ENCODE measurements at places on chromosomes 1 and 21.

DNA sequence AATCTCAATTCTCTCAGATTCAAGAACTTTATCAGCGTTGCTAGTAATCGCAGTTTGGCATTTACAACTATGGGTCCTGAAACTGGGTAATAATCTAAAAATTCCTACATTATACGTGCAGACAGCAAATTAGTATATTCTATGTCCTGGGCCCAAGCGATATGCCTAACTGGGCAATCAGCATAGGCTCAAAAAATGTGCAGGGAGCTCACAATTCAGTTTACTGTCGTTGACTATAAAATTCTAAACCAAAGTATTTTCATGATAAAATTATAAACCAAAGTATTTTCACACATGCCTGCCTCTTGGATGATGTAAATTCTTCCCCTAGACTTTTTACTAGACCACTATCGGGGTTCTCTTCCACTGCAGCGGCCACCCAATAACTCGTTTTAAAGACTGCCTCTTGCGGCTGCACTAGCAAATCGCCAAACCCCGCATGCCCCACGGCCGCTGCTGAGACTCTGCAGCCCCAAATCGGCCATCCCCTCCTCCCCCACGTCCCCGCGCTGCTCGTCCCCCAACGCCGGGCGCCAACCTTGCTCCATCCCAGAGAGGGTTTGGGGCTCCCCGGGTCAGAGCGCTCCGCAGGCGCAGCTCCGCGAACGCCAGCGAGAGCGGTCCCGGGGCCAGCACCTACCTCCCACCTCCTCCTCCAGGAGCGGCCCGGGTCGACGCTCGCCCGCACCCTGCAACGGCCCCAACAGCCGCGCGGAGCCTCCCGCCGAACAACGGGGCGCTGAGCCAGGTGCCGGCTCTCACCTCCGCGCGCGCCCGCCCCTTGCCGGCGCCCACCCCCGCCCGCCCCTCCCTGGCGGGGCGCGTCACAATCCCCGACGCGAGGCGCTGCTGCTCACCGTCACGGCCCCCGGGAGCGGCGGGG, 506 bp downstream of the SSX2IP start:
- peak; percentile 50 for DNase-seq

GRCh38 chr1:241846862-241847539, 1.0 kb upstream of the EXO1 start:
- DNase-seq = no peak

GRCh38 chr1:43448955-43449707, 4.6 kb downstream of the HYI start:
- no peak for DNase-seq

DNA sequence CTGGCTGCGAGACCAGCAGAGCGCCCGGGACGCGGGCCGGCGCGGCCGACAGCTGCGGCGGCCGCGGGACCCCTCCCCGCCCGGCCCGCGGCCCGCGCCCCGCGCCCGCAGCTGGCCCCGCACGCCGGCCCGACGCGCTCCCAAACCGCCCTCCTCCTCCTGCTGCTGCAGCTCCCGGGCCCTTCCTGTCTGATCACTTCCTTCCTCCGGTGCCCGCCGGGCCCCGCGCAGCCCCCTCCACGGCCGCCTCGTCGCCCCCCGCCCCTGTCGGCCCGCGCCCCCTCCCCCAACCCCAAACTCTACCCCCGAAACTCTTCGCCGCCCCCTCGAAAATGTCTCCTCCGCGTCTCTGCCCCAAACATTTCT, 594 bp downstream of the LUZP1 start:
- peak; percentile 68 for DNase-seq

- DNase-seq = no peak
Measured at GRCh38 chr1:63024132-63024531, 240.2 kb downstream of the ATG4C start.

- no peak for DNase-seq
Measured at GRCh38 chr1:83098791-83099190, 900.1 kb downstream of the TTLL7 start.

Measured in GM03348 (cell line).